ENCODE measurements at places on chromosomes 16 and 17.

GRCh38 chr16:48622456-48623303 is 12.7 kb upstream of the N4BP1 start:
- no peak for DNase-seq

DNA sequence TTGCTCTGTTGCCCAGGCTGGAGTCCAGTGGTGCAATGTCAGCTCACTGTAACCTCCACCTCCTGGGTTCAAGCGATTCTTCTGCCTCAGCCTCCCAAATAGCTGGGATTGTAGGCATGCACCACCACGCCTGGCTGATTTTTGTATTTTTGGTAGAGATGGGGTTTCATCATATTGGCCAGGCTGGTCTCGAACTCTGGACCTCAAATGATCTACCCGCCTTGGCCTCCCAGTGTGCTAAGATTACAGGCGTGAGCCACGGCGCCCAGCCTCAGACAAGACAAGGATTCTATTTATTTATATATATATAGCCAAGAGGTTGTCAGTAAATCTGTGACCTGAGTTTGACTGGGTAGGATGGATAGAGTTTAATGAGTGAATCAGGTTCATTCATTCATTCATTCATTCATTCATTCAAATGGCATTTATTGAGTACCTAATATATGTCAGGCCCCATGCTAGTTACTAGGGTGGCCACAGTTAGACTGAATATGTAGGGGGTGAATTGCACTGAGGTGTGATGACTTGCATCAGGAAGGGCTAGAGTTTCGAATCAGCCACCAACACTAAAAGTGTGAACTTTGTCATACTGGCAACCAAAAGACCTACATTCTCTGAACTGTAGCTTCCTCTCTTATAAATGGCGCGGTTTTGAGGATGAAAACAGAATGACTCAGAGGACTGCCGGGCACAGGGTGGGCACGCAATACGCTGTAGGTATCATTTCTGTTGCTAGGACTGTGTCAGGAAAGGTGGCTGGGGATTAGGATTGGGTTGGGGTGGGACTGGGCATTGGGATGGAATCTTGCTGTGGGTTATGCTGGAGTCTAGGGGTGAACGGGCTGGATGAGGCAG is 37.8 kb downstream of the ITGAE start:
- no peak for DNase-seq

- DNase-seq: peak; percentile 69
Measured at GRCh38 chr17:37789771-37790541, 45.1 kb upstream of the HNF1B start.

DNA sequence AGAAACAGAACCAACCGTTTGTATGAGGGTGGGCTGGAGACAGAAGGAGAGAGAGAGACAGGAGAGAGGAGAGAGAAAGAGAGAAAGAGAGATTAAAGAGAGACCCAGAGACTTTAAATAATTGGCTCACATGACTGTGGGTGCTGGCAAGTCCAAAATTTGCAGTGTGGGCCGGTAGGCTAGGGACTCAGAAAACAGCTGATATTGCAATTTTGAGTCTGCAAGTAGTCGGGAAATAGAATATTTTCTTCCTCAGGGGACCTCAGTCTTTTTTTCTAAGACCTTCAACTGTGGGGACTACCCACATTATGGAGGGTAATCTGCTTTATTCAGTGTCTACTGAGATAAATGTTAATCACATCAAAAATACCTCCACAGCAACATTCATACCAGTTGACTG is 1439.0 kb downstream of the CDH11 start:
- DNase-seq: no peak

DNA sequence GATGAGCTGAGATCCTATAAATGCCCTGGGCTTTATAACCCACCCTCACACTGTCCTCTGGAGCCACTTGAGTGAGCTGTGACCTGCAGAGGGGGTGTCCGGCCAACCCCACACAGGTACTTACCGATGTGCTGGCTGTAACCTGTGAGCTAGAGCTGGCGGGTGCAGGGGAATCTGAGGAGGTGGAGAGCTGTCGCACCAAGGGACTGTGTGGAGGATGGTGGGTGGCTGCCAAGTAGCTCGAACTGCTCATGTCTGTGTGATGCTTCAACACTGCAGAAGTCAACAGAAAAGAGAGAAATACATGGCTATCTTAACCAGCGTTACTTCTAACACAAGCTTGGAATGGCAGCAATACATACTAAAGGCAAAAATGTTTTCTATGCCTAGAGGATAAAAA is 39.4 kb downstream of the STH start:
- no peak for DNase-seq

DNA sequence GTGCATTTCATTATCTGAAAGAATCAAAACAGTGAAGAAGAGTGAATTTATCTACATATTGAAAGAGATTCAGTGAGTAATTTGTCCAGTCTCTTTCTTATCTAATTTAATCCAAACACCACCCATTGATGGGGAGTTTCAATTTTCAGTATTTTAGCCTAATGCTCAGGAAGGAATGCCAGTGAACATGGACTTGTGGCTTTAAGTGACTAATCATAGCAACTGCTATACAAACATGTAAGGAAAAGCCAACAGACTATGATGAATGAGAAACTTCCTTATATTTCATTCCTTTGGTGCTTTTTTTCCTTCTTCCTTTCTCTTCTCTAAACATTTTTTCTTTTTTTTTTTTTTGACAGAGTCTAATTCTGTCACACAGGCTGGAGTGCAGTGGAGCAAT is 885.8 kb downstream of the KCNJ2 start:
- no peak for DNase-seq

DNA sequence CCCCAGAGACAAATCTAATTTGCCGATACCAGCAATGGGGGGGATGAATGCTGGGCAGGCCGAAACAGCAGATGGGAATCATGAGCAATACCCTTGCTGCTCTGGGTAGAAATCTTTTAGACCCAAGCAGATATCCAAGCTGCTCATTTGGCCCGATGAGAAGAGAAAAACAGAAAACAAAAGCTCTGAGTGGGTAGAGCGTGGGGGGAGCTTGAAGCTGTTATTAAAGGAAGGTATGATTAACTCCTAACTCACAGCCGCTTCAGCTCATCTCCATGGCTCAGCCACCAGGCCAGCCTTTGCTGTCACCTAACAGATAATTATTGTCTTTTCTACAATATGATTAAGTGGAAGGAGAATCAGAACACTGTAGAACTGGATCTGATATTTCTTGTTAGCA is 58.3 kb downstream of the VPS35L start:
- no peak for DNase-seq

DNA sequence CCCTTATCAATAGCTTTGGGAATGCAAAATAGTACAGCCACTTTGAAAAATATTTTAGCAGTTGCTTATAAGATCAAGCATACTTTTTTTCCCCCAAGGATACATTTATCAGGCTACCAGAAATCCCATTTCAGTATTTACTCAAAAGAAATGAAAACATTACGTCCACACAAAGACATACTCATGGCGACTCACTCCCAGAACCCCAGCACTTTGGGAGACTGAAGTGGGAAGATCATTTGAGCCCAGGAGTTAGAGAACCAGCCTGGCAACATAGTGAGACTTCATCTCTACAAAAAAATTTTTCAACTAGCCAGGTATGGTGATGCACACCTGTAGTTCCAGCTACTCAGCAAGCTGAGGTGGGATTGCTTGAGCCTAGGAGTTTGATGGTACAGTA is 5.9 kb downstream of the SKA2 start:
- DNase-seq: no peak

- peak; percentile 69 for DNase-seq
Measured at GRCh38 chr16:53372992-53373871, 61.0 kb upstream of the RBL2 start.

DNA sequence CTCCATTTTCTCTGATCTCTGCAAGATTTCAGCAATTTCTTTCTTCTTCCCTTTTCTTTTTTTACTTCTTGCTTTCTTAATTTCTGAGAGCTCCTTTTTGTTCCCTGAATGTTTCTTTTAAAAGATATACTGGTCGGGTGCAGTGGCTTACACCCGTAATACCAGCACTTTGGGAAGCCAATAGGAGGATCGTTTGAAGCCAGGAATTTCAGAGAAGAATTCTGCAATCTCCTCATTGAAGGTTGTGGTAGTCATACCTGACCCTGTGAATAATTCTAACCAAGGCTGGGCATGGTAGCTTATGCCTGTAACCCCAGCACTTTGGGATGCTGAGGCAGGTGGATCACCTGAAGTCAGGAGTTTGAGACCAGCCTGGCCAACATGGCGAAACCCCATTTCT is 15.6 kb upstream of the ABCC1 start:
- no peak for DNase-seq

- no peak for DNase-seq
Measured at GRCh38 chr16:15401972-15402371, 6.4 kb downstream of the MPV17L start.

GRCh38 chr17:38877130-38877851 is 7.4 kb downstream of the LASP1 start:
- no peak for DNase-seq

GRCh38 chr16:2585651-2586081 is 47.8 kb downstream of the PDPK1 start:
- DNase-seq: no peak

GRCh38 chr16:4190712-4191333 is 51.1 kb downstream of the SRL start:
- DNase-seq: no peak

- no peak for DNase-seq
Measured at GRCh38 chr17:30590081-30590733, 113.0 kb downstream of the GOSR1 start.

DNA sequence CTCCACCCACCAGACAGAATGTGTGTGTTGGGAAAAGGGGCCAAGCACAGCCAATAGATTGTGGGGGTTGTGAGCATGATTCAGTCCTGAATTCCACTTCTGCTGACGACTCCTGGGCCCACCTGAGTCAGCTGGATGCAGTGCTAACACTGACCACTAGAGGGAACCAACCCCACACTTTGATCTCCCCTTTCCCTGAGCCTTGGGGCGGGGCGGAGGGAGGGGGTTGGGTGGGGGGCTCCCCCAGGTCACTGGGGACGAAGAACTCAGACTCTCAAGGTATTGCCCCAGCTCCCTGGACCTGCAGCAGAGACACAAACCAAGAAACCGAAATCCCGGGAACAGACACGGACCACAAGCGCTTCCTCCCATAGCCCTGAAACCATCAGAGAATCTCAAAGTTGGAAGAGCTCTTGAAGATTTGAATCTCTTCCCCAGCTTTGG is 621 bp upstream of the CSHL1 start:
- peak; percentile 25 for DNase-seq

DNA sequence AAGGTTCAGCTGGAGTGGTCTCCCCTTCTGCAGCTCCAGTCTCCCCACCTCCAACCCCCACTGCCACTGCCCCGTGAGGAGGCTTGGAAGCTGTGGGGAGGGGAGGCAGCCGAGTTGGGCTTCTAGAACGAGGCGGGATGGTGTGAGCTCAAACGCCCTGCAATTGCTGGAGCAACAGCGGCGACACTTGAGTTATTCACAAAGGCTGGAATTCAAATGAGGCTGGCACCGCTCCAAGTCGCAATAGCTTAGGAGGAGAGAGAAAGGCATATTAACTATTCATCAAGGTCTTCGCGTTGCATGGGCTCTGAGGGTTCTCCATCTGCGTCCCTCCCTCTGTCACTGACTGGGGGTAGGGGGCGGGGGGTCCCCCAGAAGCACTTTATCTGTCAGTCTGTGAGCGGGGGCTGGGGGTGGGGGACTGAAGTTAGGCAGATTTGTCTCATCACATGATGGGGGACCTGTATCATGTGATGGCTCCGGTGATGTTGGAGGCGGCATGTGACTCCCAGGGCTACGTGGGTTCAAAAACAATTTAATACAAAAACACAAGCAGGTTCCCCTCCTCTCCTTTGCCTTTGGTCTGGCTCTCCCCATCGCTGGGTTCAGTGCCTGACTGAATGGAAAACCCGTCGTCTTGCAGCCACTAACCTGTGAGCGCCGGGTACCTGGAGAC is 70.5 kb downstream of the RBBP6 start:
- DNase-seq: peak; percentile 58

DNA sequence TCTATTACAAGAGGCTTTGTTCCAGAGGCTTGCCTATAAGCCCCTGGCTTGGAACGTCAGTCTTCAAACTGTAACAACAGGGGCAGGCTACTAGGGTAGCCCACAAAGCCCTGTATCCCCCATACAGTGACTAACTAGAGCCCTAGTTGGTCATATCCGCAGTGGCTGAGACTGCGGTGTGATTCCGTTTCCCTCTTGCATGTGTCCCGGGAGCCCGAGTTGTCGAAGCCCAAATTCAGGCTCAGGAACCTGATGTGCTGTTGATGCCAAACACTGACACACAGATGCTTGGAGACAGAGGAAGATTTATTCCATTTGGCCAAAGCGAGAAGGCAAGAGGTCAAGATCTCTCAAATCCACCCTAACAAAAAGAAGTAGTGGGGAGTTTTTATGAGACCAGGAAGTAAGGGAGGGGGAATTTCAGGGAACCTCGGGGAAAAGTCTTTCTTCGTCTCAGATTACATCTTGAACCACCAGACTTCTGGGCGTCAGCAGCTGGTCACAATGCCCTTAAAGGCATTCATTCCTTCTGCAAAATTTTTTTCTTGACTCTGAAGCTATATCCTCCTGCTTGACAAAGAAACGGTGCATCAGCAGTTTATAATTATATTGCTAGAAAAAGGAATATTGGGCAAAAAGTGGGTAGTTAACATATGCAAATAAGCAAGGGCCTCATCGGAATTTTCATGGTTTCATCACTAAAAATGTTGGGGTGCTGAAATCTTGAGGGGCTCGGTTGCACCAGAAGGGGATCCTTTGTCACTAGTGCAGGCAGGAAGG is 879 bp downstream of the SLFN5 start:
- no peak for DNase-seq

GRCh38 chr17:31680126-31680525 is 178.9 kb downstream of the COPRS start:
- DNase-seq: no peak

DNA sequence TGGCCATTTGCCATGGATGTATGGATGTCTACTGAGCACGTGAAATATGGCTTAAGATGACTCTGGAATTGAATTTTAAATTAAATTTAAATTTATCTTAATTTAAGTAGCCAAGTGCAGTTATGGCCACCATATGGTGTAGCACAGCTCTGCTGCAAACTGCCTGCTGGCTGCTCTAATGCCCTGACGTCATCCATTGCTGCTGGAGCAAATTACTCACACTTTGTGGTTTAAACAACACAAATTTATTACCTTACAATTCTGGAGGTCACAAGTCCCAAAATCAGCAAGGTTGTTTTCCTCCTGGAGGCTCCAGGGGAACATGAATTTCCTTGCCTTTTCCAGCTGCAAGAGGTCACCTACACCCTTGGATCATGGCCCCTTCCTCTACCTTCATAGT is 679.3 kb upstream of the EEF2KMT start:
- DNase-seq: no peak

DNA sequence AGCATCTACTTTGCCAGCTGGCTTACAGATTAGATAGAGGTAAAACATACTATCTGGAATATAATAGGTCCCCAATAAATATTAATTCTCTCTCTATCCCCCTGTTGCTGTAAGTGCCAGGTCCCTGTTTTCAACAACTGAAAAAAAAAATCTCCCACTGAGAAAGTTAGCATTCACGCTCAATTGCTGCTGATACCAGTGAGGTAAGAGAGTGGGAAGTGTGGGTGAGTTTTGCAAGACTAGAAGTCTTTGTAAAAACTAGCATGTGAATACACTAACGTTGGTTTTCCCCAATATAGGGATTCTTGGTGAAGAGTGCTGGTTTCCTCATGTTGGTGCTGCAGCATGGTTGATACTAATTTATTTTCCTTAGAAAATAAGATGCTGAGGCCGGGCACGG is 11.7 kb upstream of the TAOK1 start:
- DNase-seq: no peak

- DNase-seq: peak; percentile 66
Measured at GRCh38 chr17:75778861-75779249, 5.8 kb upstream of the UNK start.

- no peak for DNase-seq
Measured at GRCh38 chr17:43019418-43019817, 2.8 kb downstream of the VAT1 start.

Measured in right kidney (tissue), 9 donors.